CD8-positive, alpha-beta memory T cell (primary cell): ENCODE measurements at places on chromosomes 1 and 21.
A peak's percentile ranks its signal among the peaks of the same experiment; 100 is the strongest.

GRCh38 chr1:87880764-87881163, 552.1 kb downstream of the LMO4 start:
- no peaks in the 10 kb centered on the region for H3K27me3 ChIP-seq
- H3K4me1 ChIP-seq: no peaks in the 10 kb centered on the region
- no peak for DNase-seq
- no peak overlapping the region for H3K4me3 ChIP-seq
- H3K27ac ChIP-seq: no peak overlapping the region

- no peaks in the 10 kb centered on the region for H3K36me3 ChIP-seq
- H3K27ac ChIP-seq: no peak overlapping the region
- H3K4me3 ChIP-seq: no peak overlapping the region
- no peak for DNase-seq
- H3K4me1 ChIP-seq: peaks cover 29% of the 10 kb centered on the region
Observed at GRCh38 chr1:6367381-6368012, 26.1 kb downstream of the ACOT7 start.

DNA sequence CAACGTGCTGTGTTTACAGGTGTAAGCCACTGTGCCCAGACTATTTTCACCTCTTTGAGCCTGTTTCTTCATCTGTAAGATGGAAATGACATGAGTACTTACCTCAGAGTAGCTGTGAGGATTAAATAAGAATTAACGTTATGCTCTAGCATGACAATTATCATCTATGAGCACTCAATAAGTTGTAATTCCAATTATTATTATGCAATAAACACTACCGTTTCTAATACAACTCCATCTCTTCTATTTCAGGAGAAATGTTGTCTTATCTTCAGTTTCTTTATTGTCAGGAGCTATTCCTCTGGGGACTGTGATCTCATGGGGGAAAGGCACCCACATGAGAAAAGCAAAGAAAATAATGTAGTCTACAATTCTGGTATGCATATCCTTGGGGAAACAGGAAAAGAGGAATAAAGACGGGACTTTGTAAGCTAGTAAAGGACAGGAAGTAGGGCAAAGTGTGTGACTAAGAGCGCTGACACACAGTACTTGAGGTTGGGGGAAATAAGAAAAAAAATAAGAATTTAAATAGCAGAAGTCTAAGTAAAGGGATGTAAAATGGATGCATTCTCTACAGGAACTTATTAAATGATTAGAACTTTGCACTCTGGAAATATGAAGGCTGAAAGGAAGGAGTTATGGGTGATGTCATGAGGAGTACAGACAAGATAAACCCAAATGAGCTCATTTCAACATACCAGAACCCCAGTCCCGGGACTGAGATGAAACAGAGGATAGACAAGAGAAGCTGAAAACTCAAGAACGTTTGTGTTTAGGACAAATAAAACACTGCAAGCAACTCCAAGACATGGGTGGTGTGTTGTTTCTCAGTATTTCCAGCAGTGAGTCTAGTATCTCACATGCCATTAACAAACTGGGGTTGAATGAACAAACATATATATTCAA, 9.8 kb downstream of the PHC2 start:
- no peak overlapping the region for H3K4me3 ChIP-seq
- H3K4me1 ChIP-seq: no peaks in the 10 kb centered on the region
- H3K36me3 ChIP-seq: no peaks in the 10 kb centered on the region
- peaks cover under 1% of the 10 kb centered on the region for H3K27me3 ChIP-seq

- H3K4me1 ChIP-seq: no peaks in the 10 kb centered on the region
- no peak overlapping the region for H3K27ac ChIP-seq
- no peak overlapping the region for H3K4me3 ChIP-seq
- no peaks in the 10 kb centered on the region for H3K36me3 ChIP-seq
- DNase-seq: no peak
- no peaks in the 10 kb centered on the region for H3K27me3 ChIP-seq
Observed at GRCh38 chr1:199357599-199357998, 669.9 kb upstream of the NR5A2 start.

DNA sequence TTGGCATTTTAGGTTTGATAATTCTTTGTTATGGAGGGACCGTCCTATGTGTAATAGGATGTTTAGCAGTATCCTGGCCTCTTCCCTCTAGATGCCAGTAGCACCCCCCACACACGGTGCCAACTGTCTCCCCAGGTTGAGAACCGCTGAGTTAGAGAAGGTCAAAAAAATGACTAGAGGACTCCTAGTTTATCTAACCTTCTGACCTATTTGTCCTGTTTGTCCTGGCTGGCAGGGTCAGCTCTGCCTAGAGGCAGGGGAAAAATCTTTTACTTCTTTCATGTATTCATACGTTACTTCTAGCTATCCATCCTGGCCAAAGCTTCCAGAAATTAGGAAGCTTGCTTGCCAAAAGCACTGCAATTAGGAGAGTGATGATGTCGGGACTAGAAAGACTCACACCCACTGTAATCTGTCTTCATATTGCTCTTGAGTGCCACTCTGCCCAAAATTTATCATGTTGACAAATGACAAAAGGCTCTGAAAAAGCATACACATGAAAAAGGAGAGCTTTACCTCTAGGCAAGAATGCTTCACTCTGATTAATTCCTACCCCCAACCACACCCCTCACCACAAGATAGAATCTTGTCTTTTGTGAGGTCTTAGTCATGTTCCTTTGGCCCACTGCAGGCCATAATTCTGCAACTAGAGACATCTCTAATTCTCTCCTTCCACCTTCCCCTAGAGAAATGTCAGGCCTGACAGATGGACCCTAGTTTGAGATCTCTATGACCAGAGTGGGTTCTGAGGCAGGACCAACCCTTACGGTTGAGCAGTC, 14.4 kb upstream of the AKR1A1 start:
- DNase-seq: no peak
- no peak overlapping the region for H3K4me3 ChIP-seq
- no peaks in the 10 kb centered on the region for H3K27me3 ChIP-seq

- H3K27me3 ChIP-seq: peaks cover 25% of the 10 kb centered on the region
- H3K4me3 ChIP-seq: no peak within 1 kb of the TSS
- no peak for DNase-seq
- H3K27ac ChIP-seq: no peak within 1 kb of the TSS
- no peaks in the 10 kb centered on the region for H3K36me3 ChIP-seq
- no peaks in the 10 kb centered on the region for H3K4me1 ChIP-seq
Observed at GRCh38 chr1:94237291-94238226, at the start of gene ARHGAP29. ARHGAP29 (minus strand) TSS chr1:94237584; CDS start chr1:94231611, 5,973 bp downstream.

GRCh38 chr1:25651824-25652741, 35.5 kb downstream of the MAN1C1 start:
- H3K27me3 ChIP-seq: no peaks in the 10 kb centered on the region
- DNase-seq: no peak
- no peaks in the 10 kb centered on the region for H3K36me3 ChIP-seq
- H3K27ac ChIP-seq: no peak overlapping the region
- H3K4me1 ChIP-seq: peaks cover 24% of the 10 kb centered on the region
- no peak overlapping the region for H3K4me3 ChIP-seq

DNA sequence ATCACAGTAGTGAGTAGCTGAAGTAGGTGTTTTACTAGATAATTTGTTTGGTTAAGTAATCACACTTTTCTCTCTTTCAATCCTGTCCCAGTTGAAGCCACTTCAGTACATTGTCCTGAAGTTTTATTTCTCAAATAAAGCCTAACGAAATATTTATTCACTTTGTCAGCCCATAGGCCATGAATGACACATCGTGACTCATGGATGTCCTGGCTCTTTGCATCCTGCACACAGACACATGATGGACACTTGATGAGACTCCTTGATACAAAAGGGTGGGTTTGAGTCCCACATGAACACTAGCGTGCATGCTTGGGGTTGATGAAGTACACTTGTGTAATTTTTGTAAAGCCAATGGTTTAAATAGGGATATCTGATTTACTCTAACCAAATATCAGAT, 22.7 kb upstream of the LAMC2 start:
- no peak overlapping the region for H3K4me3 ChIP-seq
- no peaks in the 10 kb centered on the region for H3K27me3 ChIP-seq
- DNase-seq: no peak
- no peaks in the 10 kb centered on the region for H3K4me1 ChIP-seq

DNA sequence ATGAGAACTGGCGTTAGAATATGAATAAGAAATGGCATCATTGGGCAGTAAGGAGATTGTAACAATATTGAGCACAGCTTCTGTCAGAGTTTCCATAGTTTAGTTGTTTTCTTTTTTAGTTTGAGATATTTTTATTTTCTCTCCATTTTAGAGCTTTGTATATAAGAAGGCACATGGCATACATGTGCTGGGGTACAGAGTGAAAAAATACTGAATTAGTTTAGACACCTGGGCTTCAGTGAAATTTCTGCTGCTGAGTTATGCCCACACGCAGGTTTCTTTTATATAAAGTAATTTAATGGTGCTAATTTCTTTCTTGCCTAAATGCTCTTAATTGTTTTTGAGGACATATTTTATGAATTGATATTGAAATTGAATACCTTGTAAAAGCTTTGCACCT, 53.6 kb upstream of the RWDD3 start:
- H3K27me3 ChIP-seq: no peaks in the 10 kb centered on the region
- no peak for DNase-seq
- no peaks in the 10 kb centered on the region for H3K4me1 ChIP-seq
- H3K4me3 ChIP-seq: no peak overlapping the region
- H3K27ac ChIP-seq: no peak overlapping the region

DNA sequence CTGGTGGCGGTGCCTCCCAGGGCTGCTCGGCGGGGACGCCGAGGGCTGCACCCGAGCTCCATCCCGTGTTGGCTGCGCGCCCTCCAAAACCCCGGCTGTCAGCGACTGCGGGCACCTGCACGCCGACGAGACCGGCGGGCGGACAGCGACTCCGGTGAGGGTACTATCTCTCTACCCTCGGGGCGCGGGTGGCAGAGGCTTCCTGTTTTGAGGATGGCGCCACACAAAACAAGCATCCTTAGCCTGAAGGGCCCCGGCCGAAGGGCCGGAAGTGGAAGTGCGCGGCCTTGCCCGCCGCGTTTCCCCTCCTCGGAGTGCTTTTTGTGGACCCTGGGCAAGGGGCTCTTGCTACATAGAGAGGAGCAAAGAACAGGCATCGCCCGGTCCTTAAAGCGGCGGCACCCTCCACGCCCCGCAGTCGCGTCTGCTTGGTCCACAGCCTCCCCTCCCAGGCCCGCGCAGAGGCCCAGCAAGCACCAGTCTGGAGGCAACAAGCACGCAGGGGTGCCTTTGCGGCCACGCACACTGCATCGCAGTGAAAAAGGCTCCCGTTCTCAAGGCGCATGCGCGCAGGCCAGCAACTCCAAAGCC, 561 bp upstream of the COQ8A start:
- peak; percentile 84 for DNase-seq
- H3K27me3 ChIP-seq: no peaks in the 10 kb centered on the region
- H3K27ac ChIP-seq: peak overlapping the region; percentile 94
- no peaks in the 10 kb centered on the region for H3K36me3 ChIP-seq
- H3K4me3 ChIP-seq: peak overlapping the region; percentile 75
